Activated naive CD4-positive, alpha-beta T cell treated with anti-CD3 and anti-CD28 coated beads, Interleukin-2, amount 10 ng/mL, durations not matched to agents 7 days and 5 days (primary cell): ENCODE measurements at places on chromosomes 7 and 10.

GRCh38 chr10:102621443-102622325 is 22.6 kb upstream of the TRIM8 start:
- H3K36me3 ChIP-seq: peaks cover 3% of the 10 kb centered on the region
- H3K27me3 ChIP-seq: no peaks in the 10 kb centered on the region
- no peak overlapping the region for H3K27ac ChIP-seq
- no peak for DNase-seq
- H3K4me1 ChIP-seq: no peaks in the 10 kb centered on the region

DNA sequence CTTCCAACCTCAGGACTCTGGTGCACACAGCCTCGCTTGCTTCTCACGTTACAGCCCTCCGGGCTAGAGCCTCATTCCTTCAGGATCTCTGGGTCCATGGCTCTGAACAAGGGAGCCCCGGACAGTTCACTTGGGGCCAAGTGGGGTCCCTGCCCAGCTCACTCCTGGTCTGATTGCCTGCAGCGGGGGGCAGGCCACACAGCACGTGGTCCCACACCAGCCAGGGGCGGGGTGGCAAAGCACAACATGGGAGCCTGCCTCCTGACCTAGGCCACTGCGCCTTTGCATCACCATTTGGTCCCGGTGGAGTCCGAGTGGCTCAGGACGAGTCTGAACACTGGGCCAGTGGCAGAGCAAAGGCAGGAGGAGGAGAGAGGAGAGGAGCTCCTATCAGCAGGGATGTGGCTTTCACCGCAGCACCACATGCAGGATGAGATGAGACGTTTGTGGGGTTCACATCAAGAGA is 13.4 kb upstream of the CRYGN start:
- H3K27ac ChIP-seq: no peak overlapping the region
- no peak overlapping the region for H3K4me3 ChIP-seq
- DNase-seq: peak; percentile 15

DNA sequence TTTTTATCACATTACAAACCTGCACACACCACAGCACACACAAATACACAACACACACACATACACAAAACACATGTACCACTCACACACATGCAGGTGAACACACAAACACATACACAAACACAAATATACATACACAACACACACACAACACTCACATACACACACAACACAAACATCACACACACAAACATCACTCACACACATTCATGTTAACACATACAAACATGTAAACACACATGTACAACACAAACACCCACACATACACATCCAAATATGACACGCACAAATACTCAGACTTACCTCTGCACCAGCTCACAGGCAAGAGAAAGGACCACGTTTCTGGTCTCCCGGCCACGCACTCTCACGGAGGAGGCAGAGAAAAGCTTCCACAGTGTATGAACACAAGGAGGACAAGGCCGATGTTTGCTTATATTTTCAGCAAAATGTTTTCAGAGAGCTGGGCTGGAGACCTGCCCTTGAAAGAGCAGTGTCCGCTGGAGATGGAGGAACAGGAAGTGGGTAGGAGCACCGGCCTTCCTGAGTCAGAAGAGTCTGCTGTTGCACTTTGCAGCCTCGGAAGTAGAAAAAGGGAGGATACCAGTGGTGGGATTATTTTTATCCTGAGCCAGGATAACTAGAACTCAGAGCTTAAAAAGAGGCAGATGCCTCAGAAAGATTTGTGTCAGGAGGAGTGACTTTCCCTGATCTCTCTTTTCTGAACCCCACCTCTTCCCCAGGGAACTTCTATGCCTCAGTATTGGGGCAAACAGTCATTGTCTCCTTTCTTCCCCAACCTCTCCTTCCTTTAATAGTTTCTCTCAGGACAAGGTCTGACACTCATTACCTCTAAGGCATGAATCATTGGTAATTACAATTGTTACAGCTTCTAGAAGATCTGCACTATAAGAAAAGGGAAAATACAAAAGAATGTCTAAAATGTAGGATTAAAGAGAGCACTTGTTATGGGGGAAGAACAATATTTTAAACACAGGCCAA is at the start of gene GIMAP6:
Gene GIMAP6 (minus strand): TSS at position 520 of the 999 bp plus-strand sequence. CDS start 2,243 bp downstream, outside the sequence.
- H3K27me3 ChIP-seq: no peaks in the 10 kb centered on the region
- H3K4me1 ChIP-seq: peaks cover 66% of the 10 kb centered on the region
- H3K36me3 ChIP-seq: peaks cover 73% of the 10 kb centered on the region
- peak within 1 kb of the TSS; percentile 83 for H3K4me3 ChIP-seq

DNA sequence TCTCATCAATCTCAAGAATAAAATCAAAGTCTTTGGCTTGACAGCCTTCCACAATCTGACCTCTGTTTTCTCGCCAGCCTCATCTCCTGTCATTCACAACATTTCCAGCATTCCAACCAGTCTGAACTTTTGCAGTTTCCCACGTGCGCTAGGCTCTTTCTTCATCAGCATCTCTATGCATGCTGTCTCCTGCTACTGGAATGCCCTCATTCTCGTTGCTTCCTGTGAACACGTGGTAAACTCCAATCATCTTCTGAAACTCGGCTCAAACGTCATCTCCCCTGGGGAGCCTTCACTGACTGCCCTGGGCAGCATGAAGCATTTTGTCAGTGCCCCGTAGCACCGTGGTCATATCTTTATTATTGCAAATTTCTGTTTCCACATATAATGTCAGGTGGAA is 12.2 kb upstream of the RSBN1L start:
- no peaks in the 10 kb centered on the region for H3K27me3 ChIP-seq
- H3K36me3 ChIP-seq: peaks cover 26% of the 10 kb centered on the region
- peaks cover 27% of the 10 kb centered on the region for H3K4me1 ChIP-seq
- H3K27ac ChIP-seq: no peak overlapping the region
- H3K4me3 ChIP-seq: no peak overlapping the region
- DNase-seq: no peak

DNA sequence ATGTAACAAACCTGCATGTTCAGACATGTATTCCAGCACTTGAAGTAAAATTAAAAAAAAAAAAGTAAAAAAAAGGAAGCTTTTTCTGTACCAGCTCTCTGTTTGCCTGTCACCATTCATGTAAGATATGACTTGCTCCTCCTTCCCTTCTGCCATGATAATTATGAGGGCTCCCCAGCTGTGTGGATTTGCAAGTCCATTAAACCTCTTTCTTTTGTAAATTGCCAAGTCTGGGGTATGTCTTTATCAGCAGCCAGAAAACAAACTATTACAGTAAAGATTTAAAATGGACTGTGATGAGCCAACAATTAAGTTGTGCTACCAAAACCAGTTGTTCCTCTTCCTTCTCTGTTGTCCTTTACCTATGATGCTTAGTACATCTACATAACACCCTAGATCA is 619.6 kb downstream of the ARL4A start:
- no peaks in the 10 kb centered on the region for H3K27me3 ChIP-seq
- no peaks in the 10 kb centered on the region for H3K4me1 ChIP-seq
- no peaks in the 10 kb centered on the region for H3K36me3 ChIP-seq
- DNase-seq: no peak

DNA sequence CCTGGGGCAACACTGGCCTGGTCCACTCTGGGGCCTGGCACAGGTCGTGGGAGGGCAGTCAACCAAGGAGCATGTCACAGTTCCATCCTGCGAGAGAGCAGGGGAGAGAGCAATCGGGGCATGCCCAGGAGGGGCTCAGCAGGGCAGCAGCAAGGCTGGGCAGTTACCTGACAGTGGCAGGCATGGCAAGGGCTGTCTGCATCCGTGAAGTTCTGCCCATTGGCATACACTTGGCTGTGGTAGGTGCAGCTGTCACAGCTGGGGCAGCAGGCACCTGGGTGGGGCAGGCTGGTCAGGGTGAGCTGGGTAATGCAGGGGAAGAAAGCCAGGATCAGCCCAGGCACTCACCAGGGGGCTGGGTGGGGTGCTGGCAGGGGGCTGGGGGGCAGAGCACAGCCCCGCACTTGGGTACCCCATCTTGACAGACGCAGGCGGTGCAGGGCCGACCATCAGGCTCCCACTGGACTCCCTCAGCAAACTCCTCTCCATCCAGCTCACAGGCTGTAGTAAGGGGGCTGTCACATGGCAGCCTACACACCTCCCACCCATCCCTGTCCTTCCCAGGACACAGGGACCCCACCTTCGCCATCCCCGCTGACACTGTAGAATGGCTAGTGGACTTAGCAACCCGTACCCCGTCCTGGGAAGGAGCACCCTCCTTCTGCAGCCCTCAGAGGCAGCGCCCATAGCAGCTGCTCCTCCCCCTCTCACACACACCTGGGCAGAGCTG is 17.8 kb downstream of the KCP start:
- H3K27me3 ChIP-seq: peaks cover 35% of the 10 kb centered on the region
- no peak for DNase-seq
- peaks cover 2% of the 10 kb centered on the region for H3K4me1 ChIP-seq
- H3K36me3 ChIP-seq: no peaks in the 10 kb centered on the region
- no peak overlapping the region for H3K27ac ChIP-seq
- H3K4me3 ChIP-seq: no peak overlapping the region

DNA sequence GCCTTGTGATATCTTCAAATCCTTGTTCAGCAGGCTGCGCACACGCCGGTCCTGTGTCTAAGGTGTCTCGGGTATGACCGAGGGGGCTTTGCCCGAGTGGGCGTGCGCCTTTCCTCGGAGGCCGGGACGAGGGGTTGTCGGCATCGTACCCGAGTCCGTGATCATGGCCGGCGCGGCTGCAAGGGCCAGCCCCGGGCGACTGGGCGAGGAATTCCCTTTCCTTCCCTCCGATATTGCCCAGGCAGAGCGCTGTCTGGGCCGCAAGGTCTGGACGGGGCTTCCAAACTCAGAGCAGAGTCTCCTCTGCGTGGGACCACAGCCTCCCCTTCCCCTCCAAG is 59.7 kb downstream of the ZNF467 start:
- peaks cover 22% of the 10 kb centered on the region for H3K4me1 ChIP-seq
- no peak overlapping the region for H3K27ac ChIP-seq
- no peak for DNase-seq
- peak overlapping the region; percentile 54 for H3K4me3 ChIP-seq

GRCh38 chr7:128136215-128136597 is 104.9 kb upstream of the LEP start:
- no peak overlapping the region for H3K27ac ChIP-seq
- H3K4me3 ChIP-seq: peak overlapping the region; percentile 68

GRCh38 chr7:64878684-64879083 is 24.4 kb upstream of the ZNF273 start:
- no peak for DNase-seq
- no peak overlapping the region for H3K27ac ChIP-seq
- H3K4me3 ChIP-seq: no peak overlapping the region
- peaks cover 37% of the 10 kb centered on the region for H3K27me3 ChIP-seq

- no peak overlapping the region for H3K4me3 ChIP-seq
- H3K36me3 ChIP-seq: no peaks in the 10 kb centered on the region
- H3K27me3 ChIP-seq: peaks cover 61% of the 10 kb centered on the region
- H3K27ac ChIP-seq: no peak overlapping the region
Measured at GRCh38 chr10:69797959-69798358, 3.7 kb upstream of the COL13A1 start.

- no peaks in the 10 kb centered on the region for H3K36me3 ChIP-seq
- no peak overlapping the region for H3K4me3 ChIP-seq
- DNase-seq: no peak
- H3K27ac ChIP-seq: no peak overlapping the region
Measured at GRCh38 chr7:86667732-86668131, 24.0 kb downstream of the GRM3 start.

DNA sequence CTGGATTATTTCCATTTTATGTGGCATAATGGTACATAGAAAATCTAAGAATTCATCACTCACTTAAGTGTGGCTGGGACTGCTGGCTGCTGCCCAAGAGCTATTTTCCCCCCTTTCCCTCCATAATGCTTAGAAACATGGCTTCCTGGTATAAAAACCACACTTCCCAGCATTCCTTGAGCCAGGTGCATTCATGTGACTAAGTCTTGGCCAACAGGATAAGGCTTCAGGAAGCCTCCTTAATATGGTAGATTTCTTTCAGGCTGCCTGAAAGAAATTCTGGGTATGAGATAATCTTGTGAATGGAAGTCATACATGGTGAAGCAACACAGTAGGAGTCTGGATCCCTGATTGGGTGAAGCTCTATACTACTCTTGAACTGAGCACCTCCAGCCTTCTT is 178.0 kb downstream of the JAZF1 start:
- H3K4me3 ChIP-seq: no peak overlapping the region
- H3K4me1 ChIP-seq: no peaks in the 10 kb centered on the region
- H3K27ac ChIP-seq: no peak overlapping the region
- DNase-seq: no peak

DNA sequence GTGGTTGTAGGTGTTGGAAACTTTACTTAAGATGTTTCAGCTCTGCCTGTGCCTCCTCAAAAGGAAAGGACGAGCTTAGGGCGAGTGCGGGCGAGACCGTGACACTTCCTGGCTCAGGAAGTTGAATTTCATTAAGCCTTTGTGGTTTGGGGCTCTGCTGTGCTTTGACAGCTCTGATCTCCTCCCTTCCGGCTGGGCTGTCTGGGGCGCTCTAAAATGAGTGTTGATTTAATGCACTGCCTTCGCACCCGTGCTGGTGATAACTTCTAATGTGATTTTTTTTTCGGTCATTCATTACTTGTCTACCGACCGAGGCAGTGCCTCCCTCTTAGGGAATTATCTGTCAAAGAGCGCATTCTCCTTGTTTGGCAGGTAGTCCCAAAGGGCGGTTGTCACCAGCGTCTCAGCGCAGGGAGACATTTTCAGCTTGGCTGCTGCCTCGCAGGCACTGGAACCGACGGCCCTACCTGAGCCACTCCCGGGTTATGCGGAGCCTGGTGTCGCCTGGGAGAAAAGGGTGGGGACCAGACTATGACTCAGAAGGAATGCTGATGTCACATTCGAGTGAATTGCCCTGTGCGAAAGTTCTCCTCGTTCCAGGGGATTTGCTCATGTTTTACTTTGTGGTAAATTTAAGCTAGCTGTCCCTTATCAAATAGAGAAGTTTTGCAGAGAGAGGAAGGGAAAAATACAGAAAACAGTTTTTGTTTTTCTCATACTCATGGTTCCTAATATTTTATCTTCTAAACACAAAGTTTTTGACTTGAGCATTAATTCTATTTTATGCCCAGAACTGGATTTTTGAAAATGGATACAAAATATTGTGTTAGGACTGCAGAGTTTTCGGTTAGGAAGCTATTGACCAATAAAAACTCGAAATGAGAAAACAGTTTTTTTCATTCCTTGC is 920 bp downstream of the TES start:
- H3K27me3 ChIP-seq: no peaks in the 10 kb centered on the region
- peak overlapping the region; percentile 96 for H3K27ac ChIP-seq
- peaks cover 36% of the 10 kb centered on the region for H3K36me3 ChIP-seq
- H3K4me1 ChIP-seq: peaks cover 60% of the 10 kb centered on the region
- H3K4me3 ChIP-seq: peak overlapping the region; percentile 96
- DNase-seq: peak; percentile 86
